ENCODE measurements at places on chromosomes 4 and X.
A peak's percentile ranks its signal among the peaks of the same experiment; 100 is the strongest.

DNA sequence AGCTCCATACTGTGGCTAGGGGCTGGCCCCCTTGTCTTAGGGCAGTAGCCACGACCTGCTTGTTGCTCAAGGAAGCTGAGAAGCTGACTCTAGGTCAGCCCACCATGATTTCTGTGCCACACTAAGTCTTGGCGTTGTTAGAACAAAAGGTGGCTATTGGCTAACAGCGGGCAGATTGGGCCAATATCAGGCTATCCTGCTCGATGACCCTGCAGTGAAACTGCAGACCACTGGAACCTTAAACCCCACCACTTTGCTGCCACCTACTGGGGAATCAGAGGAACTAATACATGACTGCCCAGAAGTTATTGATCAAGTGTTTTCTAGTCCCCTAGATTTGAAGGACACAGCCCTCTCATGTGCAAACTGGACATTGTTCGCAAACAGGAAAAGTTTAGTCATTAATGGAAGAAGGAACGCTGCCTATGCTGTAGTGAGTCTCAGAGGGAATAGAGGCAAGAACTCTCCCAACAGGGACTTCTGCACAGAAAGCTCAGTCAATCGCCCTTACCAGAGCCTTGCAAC, 17.0 kb upstream of the PAPSS1 start:
- peak; percentile 50 for DNase-seq

DNA sequence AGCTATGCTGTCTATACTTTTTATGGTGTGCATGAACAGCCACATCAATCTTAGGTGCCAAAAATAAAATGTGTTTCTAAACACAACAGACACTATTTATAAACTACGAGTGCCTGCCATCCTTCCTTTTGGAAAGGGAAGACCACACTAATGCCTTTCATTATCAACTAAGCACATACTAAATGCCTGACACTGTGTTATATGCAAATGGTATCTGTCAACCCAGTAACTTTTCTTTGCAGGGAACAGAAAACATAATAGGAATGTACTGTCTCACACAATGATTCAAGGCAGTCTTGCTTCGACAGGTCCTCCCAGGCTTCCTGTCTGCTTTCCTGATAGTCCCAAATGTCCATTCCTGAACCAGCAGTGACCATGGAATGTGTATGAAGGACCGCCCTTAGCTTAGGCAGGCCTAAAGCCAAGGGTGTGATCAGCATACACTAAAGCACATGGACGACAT, 43.8 kb downstream of the ADGRA3 start:
- DNase-seq = no peak

- DNase-seq = no peak
These were observed 12.1 kb downstream of the PJA1 start for GRCh38 chrX:69153060-69153730.

DNA sequence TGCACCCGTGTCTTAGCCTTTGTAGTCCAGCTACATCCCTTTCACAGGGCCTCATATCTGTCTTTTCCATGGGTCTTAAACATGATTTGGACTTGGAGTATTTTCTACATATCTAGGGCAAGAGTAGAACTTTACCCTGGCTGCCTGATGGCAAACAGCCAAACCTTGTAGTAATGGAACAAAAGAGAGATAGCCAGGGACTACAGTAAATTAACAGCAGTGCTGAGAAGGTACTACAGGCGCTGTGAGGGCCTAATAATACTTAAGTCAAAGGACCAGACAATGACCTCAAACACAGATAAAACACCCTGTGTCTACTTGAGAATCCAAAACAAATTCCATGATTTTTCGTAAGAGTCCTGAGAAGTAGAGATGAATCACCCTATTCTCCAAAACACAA, 111.0 kb upstream of the WDR17 start:
- no peak for DNase-seq

DNA sequence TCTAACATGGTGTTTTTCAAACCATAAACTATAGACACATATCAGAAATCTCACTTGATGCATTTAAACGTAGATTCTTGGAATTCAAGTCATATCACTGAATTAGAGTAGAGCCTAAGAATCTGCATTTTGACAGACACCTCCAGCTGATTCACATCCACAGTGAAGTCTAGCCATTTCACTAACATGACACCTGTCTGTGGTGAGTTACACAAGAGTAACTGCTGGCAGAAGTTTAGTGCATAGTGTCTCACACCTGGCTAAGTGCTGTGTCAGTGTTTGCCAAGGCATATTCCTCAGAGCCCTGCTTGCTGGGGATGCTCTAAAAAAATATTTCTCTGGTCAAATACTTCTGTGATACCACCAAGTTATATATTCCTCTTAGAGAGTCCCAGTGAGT, 237.5 kb upstream of the DIAPH2 start:
- DNase-seq = no peak

DNA sequence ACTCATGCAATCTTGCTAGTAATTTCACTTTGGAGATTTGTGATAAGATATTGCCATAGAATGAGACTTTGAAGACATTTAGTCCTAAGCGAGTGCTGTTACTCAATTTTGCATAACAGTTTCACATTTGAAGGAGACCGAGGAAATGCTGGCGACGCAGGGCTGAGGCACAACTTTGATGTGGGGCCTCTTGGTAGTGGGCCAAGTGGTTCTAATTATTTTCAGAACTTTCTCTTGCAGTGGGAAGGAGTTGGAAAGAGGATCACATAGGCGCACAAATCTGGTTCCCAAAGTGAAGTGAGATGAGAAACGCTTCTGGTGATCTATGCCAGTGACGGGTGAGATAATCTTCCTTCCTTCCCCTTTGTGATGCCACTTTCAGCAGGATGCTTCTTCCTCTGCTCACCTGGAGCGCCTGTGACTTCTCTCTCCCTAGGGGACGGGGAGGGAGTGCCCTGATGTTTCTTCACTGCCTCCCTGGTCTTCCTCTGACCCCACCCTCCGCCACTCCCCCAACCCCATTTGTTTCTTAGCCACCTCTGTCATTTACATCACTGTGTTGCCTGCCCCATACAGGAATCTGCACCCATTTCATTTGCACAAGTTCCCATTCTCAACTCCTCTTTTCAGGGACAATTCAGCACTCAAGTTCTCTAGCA, 138.9 kb upstream of the MID1 start:
- DNase-seq = no peak

- no peak for DNase-seq
These were observed 4.0 kb downstream of the FLNA start for GRCh38 chrX:154370300-154371016.

- DNase-seq = no peak
These were observed 24.6 kb downstream of the TRO start for GRCh38 chrX:54945224-54945623.

GRCh38 chr4:17112292-17112659, 213.8 kb upstream of the LDB2 start:
- peak; percentile 6 for DNase-seq

- DNase-seq = no peak
These were observed 995.7 kb upstream of the PRKX start for GRCh38 chrX:4708970-4709760.

- no peak for DNase-seq
These were observed 7.0 kb downstream of the QRFPR start for GRCh38 chr4:121373841-121374240.

- peak; percentile 55 for DNase-seq
These were observed 3.4 kb upstream of the AVPR2 start for GRCh38 chrX:153900831-153901752.

DNA sequence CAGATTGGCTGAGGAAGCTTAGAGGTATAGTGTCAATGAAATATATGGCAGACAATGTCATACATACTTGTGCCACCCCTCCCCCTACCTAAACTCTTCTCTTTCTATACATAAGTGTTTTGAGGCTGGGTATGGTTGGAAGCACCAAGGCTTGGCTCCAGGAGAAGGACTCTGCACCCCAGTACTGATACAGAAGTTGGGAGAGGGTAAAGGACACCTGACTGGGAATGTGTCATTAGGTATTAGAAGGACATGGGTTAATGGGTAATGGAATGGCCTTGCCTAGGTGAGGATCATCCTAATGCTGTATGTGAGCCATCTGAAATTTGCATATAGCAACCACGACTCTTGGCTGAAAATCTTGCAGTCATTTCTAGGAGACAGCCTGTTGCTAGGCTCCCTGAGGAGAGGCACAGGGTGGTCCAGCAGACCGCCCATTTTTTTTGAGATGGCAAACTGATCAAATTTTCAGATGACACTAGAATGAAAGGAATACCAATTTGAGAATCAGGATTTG, 26.8 kb upstream of the AP1S2 start:
- DNase-seq = no peak

- no peak for DNase-seq
These were observed 43.1 kb upstream of the FGF2 start for GRCh38 chr4:122783301-122784215.

DNA sequence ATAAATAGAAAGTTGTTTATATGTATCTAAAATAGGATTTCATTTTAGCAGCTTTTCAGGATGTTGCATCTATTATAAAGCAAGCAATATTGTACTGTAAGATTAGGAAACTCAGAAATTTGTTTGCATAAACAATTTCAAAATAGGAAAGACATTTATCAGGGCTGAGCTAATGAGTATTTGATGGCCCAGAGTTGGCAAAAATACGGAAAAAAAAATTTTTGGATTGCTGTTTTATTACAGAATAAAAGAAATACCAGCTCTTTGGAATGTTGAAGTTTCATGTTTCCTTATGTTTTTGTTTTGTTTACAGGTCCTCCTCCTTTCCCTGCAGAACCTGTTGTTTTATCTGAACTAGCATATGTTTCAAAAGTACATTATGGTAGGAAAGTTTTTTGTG, 14.5 kb downstream of the ADAD1 start:
- no peak for DNase-seq

GRCh38 chr4:57243076-57243475, 132.9 kb upstream of the IGFBP7 start:
- DNase-seq = no peak

DNA sequence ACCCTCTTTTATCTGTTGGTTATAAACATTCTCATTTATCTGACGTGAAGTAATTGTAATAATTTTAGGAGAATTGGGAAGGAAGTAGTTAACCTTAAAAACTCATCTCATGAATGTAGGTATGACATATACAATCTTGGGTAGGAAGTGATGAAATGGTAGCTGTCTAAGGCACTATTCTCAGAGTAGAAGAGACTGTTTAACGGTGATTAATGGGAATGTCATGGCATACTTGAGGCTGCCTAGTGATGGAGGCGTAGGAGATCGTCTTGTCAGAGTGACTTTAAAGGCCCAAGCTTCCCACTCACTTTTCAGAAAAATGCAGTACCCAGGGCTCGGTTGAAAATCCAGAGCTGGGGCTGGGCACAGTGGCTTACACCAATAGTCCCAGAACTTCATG, 19.4 kb upstream of the AGA start:
- DNase-seq = no peak

- no peak for DNase-seq
These were observed 667.3 kb downstream of the GALNTL6 start for GRCh38 chr4:172480471-172480870.

DNA sequence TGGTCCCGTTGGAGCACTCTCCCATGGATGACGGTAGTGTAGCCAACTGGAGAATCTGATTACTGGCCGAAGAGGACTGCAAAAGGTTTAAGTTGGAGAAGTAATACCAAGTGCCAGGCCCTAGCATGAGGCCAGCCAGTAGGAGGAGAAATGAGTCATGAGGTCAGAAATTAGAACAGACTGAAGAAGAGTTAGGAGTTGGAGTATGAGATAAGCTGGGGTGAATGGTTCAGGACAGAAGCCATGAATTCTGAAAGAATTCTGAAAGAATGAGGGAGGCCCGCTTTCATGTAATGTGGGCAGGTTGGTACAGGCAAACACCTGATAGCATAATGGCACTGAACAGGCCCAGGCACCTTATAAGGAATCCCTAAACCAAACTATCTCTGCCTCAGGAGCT, 18.4 kb upstream of the STK26 start:
- DNase-seq = no peak

- DNase-seq = no peak
These were observed 74.8 kb downstream of the POLA1 start for GRCh38 chrX:24768556-24768955.

- DNase-seq = no peak
These were observed 14.7 kb downstream of the GAK start for GRCh38 chr4:917466-917865.

GRCh38 chrX:121151293-121151692, 103.9 kb downstream of the GLUD2 start:
- DNase-seq = no peak
